ENCODE measurements at places on chromosomes 4 and X.

DNA sequence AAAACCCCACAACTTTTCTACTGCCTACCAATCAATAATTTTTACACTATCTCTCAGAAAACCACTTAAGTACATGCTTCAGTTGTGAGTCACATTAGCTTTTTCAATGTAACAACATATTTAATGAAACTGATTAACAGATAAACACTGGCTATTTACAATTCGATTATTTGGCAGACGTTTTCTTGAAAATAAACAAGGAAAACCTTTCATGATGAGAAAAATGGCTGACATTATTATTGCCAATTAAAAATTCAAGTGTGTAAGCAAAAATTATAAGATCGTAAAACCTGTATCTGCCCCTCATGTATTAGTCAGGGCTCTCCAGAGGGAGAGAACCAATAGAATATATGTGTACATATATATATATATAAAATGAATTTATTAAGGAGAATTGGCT lies 1555.5 kb upstream of the IGFBP7 start:
- DNase-seq: no peak

DNA sequence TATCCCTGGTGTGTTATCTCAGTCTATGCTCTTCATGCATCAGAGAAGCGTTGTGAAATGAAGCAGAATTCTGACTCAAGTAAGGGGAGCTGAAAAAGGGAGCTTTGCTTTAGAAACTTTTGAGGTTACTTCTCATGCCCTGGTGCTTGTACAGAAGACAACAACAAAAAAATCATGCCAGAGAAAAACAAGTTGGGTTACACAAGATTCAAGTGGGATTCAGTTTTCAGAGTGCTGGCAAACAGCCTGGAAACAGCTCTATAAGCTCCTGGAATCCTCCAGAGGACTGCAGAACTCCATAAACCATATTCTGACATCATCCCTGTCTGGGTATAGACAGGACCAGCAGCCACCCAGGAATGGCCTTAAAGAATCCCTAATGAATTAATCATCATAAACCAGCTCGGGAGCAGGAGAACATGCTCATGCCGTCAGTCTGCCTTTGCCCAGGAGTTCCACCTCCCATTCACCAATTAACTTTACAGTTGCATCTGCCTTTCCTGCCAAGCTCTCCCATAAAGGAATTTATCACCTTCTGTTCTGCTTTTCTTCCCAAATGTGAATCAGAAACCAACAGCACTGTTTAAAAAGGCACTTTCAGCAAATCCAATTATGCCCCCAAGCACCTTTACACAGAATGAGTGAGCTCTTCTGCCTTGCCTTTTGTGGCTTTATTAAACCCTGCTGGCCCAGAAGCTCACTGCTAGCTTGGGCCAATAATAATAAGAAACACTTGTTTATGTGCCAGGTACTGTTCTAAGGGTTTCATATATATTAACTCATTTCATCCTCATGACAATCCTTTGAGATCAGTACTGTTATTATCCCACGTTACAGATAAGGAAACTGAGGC lies 54.5 kb upstream of the FBXW7 start:
- DNase-seq: no peak

DNA sequence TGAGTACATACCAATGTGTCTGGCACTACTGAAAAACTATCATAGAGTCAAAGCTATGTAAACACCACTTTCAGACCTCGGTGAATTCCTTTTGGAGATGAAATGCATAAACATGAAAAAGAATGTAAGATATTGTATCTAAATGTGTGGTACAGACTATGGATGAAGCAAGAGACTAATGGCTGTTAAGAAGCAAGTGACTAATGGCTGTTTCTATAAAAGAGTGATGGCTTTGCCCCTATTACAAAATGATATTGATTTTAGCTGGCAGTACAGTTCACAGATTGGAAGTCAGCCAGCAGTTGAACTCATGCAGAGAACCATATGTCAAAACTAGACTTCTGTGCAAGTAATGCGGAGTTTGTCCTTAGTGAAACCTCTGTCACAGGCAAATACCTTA lies 359.3 kb downstream of the GRXCR1 start:
- DNase-seq: peak; percentile 6

- DNase-seq: no peak
Measured at GRCh38 chr4:182716192-182716591, 201.0 kb downstream of the DCTD start.

GRCh38 chrX:96861661-96862060 lies 22.0 kb upstream of the RPA4 start:
- DNase-seq: no peak

DNA sequence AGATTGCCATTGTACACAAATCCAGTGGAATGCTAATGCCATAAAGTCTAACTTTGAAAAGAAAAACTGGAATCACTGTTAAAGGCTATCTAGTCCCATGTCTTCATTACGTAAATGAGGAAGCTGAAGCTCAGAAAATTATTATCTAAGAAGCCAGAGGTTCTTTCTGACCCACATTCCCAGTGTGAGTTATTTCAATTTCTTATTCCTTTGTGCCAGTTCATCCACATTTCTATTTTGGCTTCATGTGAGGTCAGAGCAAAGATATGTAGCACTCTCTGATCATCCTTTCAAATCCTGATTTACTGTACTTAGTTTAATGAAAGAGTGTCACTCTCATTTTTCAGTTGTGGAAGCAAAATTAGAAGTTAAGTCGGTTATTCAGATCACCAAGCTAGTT lies 24.6 kb upstream of the NWD2 start:
- DNase-seq: no peak

DNA sequence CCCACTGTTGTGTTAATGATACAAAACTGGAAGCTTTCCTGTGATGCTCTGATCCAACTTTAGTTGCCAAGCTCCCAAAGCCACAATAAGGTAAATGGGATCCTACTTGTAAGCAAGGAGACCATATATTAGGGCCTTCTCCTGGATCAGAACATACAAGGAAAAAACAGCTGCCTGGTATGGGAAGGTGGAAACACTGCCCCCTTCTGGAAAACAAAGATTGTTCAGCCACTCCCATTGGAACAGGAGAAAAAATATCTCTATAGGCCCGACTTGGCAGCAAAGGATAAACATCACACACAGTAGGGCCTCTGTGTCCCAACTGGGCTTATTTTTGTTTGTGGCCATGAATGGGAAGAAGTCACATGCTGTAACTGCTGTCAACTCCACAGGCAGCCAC lies 166.5 kb downstream of the TBX22 start:
- no peak for DNase-seq

DNA sequence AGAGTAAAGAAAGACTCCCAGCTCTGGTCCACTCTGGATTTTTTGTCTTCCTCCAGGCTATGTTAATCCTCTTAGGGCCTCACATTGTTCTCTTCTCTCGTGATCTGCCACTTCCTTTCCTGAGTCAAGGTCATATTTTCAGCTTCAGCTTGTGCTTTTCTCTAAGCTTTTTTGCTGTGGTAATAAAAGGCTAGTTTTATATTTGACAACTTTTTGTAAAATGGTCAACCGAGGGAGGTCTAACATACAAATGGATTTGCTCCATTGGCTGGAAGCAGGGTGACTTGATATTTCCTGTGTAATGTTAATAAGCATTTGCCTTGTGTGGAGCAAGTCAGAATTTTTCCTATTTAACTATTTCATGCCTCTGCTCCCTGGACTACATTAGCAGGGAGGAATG lies 239.7 kb downstream of the RAB28 start:
- DNase-seq: no peak

DNA sequence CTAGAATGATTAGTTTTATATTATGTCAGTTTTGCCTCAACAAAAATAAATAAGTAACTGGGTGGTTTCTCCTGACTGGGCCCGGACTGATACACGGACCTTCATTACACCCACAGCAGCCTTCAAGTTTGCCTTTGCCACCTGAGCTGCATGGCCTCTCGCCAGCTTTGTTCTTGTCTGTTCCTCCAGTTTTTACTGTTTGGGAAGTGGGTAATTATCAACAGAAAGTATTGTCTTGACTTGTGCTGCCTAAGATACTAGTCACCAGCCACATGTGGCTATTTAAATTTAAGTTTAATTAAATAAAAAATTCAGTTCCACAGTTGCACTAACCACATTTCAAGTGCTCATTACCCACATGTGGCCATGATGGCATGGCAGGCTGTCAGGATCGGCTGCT lies 74.7 kb upstream of the INTU start:
- DNase-seq: no peak

DNA sequence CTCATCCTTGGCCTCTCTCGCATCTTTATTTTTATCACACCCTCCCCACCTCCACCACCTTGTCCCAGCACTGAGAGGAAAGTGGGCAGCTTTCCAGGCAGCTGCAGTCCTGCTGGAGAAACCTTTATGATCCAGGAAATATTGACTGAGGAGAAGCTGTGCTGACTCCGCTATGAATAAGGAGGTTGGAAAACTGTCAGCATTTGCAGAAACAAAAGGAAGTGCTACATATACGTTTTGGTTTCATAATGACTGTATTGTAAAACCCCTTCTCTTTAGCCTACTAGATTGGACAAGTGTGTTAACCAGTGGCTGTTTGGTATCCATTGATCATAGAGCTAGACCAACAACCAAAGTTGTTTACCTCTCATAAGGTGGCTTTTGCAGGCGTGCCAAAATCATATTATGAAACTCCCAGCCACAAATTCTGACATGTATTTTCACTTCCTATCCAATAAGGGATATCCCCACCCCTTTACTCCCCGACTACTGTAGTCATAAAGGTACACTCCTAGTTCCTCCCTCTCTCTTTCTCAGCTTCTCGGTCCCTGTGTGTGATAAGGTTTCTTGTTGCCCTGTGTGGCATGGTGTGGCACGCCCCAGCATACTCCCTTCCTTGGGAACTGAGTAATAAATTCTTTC lies 88.4 kb downstream of the GPR143 start:
- peak; percentile 34 for DNase-seq

- DNase-seq: no peak
Measured at GRCh38 chr4:74365761-74366160, 816 bp downstream of the EREG start.

GRCh38 chrX:147119088-147119487 lies 304.5 kb upstream of the CXorf51A start:
- no peak for DNase-seq

- DNase-seq: no peak
Measured at GRCh38 chr4:155307731-155308277, 69.0 kb downstream of the MAP9 start.

- DNase-seq: no peak
Measured at GRCh38 chrX:18935893-18936292, 48.0 kb downstream of the PHKA2 start.

DNA sequence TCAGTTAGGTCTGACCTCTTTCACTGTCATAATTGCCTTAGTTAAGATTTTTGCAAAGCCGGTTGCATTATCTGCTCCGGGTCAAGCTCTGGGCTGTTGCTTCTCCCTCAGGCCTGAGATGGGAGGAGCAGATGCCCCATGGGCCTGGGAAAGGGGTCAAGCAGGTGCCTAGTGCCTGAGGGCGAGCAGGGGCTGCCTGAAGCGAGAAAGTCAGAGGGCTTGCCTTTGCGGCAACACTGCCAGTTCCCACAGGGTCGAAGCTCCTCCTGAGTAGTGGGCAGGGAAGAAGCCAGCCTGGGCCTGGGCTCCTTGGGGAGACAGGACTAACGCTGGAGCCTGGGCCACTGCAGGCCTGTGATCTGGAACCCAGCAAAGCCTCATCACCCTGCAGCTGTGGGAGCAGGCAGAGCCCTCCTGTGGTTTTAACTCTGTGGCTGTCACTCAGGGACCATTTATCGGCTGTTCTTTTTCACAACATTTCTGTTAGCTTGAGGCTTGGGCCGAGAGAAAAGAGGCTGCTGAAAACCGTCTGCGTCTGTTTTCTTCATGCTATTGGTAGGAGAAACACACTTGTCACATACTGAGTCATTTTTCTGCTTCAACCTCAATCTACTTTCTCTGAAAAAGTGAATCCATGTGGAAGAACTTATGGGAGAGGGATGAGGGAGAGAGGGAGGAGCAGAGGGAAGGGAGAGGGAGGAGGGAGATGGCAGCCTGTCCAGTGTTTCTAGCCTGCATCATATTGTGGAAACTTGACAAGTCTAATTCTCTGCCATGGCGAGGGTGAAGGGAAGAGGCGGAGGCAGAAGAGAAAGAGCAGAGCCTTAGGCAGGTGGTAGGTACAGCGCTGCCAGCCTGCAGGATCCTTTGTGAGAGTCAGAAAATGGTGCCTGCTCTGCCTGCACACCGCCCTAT lies 68.4 kb downstream of the RHOH start:
- no peak for DNase-seq

DNA sequence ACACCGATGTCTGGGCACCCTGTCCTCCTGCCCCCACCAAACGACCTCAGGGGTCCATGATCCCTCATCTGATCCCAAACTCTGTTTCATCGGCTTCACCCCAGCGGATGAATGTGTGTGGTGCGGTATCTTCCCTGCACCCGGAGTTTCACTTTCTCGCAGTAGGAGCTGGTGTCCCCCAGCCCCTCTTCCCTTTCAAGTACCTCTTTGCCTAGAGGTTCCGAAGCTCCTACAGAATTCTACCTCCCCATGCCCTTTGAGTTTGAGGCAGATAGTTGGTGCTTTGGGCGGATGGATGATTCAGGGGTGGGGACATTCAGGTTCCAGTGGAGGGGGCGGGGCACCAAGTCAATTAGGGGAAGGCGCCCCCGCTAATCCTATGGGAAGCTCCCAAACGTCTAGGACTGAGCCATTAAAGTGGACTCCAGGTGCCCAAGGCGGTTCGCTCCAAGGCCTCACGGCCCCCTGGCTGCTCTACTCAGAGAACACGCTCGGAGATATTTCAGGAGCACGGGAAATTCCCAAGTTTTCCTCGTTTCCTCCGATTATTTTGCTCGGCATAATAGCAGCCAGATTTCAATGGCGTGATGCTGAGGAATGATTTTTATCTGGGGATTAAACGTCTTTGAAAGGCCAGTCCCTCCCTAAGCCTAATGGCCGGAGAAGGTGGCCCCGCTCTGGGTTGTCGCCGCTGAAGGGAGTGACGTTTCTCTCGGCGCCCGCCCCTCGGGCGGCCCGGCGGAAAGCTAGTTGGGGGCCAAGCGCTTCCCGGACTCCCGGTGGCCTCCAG lies 1.3 kb downstream of the MSX1 start:
- DNase-seq: peak; percentile 8

DNA sequence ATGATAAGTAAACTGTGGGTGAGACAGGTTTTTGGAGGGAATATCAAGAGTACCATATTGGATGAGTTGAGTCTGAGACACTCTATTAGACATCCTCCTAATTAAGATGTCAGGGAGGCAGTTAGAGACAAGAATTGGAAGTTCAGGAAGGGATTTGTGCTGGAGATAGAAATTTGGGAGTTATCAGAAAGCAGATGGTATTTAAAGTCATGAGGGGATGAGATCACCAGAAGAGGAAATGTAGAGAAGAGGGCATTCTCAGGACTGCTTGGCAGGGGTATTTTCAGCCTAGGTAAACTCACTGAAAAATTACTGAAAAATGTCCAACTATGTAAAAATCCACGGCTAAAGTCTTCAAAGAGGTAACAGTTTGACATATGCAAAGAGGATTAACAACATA lies 161.6 kb upstream of the PGRMC2 start:
- no peak for DNase-seq

GRCh38 chrX:54093571-54093970 lies 49.3 kb upstream of the PHF8 start:
- no peak for DNase-seq

DNA sequence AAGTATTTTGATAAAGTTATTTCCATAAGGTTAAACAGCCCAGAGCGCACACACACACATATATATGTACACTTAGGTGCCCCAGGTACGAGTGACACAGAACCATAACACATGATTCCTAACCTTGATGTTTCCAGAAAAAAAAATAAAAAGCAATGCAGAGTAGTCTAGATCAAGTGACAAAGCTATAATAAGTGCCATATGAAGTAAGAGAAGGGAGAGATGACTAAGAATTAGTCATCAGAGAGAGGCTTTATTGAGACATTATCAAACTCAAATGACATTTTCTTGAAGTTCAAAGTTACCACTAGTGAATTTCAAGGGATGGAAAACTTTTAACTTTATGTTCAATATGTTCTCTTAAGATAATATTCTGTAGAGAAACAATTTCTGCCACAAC lies 215.0 kb downstream of the HTR2C start:
- no peak for DNase-seq

Data from pons (tissue), 1 donor.